ENCODE measurements at places on chromosomes 1 and 21. TPM values are rescaled to one million over a fixed set of nuclear protein-coding genes. Genes with fewer than 3 reads are reported as not detected.

GRCh38 chr1:178417858-178418257 lies 78.9 kb downstream of the CLEC20A start:
- peak; percentile 52 for DNase-seq

The NRDC gene
- 50.9 TPM for total RNA-seq

- peak; percentile 2 for DNase-seq
These were observed 59.0 kb upstream of the BCAR3 start for GRCh38 chr1:93740601-93741031.

The SPRR2D gene
- not detected for total RNA-seq

The S100A8 gene
- total RNA-seq, result not detected

The WNT9A gene
- total RNA-seq, result 1.8 TPM

The IL20 gene
- not detected for total RNA-seq

GRCh38 chr1:24915816-24916602 lies 14.1 kb downstream of the RUNX3 start:
- DNase-seq, result no peak

DNA sequence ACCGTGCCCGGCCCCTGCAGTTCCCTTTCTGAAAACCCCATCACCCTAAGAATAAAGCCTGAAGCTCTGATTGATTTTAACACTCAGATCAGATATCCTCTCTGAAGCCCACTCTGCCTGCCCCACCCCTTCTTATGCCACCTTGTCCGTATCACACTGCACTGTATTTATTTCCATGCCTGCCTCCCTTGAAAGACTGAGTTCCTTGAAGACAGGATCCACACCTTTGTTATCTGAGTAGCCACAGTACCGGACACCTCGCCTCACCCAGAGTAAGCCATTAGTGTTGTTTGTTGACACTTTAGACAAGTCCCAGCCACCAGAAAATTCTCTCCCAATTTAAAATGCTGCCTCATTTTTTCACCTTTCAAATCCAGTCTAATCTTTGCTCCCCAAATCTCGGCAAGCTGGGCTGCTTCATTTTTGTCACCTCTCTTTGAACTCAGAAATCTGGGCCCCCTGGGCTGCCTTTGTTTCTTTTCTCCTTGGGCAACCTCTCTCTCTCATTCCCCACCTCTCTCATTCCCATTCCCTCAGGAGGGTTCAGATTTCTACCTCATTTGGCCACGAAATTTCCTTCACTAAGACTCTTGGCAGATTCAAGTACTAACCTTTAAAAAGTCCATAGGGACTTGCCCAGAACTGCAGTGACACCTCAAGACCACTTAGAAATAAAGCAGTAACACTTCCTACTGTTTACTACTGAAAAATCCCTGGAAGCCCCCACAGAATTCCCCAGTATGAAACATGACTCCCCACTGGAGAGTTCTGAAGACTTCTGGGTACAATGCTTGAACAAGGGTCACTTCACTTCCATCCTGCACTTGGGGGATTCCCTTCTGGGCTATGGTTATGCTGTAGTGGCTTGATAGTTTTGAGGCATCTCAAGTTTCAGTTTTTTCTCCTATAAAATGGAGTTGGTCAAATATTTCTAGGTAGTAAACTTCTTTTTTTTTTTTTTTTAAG lies 8.7 kb upstream of the PPP1R15B start:
- no peak for DNase-seq

The JAM2 gene
- total RNA-seq, result 1.5 TPM

The TRNP1 gene
- total RNA-seq, result 4.8 TPM

DNA sequence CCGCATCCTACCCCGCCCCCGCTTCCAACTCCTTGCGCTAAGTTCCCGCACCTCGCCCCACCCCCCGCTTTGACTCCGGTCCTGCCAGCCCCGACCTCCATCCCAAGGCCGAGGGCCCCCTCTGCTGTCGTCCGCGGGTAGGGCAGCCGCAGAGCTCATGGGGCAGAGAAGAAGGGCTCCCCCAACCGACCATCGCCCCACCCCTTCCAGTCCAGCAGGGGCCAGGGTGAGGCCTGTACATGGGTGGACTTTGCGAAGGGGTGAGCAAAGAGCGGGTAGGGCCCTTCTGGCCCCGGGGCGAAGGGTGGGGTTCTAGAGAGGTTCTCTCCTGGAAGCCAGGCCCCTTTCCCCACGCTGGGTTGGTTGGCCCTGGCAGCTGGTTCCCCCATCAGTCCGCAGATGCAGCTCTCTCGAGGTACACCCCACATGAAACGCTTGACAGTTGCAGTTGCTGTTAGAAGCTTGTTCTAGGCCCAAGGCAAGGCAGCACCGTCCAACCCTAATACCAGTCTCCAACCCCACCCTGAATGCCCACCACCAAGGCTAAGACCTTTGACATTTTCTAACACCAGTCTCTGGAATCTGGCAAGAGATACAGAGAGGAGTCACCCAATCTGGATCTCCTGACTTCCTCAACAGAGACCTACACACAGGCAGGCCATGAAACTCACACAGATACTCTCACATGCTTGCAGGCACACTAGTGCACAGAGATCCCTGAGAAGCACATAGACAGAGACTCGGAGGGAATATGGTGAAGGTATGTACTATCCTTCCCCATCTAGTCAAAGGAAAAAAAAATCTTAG lies 25.3 kb upstream of the ADGRB2 start:
- DNase-seq, result peak; percentile 94

- peak; percentile 68 for DNase-seq
These were observed 36.6 kb upstream of the OPRD1 start for GRCh38 chr1:28775121-28775942.

GRCh38 chr1:202184750-202185460 lies 8.7 kb upstream of the LGR6 start:
- DNase-seq, result peak; percentile 92

- DNase-seq, result peak; percentile 77
These were observed 111.5 kb downstream of the CCDC185 start for GRCh38 chr1:223504741-223505140.

DNA sequence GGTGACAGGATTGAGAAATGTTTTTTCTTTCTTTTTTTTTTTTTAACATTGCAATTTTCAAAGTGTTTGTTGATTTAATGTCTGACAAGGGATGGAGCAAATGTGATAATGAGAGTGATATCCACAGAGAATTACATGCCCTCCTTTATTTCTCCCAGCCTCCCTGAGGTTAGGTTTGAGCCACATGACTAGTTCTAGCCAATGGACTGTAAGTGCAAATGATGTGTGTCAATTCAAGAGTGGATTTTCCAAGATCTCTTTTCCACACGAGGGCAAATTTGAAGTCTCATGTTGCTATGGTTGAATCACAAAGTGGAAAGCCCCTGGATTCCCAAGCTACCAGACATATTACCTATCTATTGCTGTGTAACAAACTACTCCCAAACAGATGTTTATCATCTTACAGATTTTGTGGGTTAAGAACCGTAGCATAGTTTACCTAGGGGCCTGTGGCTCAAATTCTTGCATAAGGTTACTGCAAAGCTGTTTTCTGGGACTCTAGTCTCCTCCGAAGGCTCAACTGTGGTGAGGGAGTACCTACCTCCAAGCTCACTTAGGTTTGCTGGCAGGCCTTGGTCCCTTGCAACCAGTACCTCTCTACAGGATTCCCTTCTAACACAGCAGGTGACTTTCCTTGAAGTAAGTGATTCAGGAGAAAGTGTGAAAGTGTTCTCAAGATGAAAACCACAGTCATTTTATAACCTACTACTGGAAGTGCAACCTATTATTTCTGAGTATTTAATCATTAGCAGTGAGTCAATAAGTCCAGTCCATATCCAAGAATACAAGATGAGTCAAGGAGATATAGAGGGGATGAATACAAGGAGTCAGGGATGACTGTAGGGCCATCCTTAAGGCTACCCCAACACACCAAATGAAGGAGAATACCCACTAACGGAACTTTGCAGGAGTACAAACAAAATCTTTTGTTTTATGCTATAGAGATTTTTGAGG lies 533.6 kb downstream of the PTPRC start:
- DNase-seq, result no peak

The AGT gene
- total RNA-seq, result under 0.01 TPM

GRCh38 chr21:24945910-24946309 lies 661.4 kb downstream of the MRPL39 start:
- DNase-seq, result no peak

DNA sequence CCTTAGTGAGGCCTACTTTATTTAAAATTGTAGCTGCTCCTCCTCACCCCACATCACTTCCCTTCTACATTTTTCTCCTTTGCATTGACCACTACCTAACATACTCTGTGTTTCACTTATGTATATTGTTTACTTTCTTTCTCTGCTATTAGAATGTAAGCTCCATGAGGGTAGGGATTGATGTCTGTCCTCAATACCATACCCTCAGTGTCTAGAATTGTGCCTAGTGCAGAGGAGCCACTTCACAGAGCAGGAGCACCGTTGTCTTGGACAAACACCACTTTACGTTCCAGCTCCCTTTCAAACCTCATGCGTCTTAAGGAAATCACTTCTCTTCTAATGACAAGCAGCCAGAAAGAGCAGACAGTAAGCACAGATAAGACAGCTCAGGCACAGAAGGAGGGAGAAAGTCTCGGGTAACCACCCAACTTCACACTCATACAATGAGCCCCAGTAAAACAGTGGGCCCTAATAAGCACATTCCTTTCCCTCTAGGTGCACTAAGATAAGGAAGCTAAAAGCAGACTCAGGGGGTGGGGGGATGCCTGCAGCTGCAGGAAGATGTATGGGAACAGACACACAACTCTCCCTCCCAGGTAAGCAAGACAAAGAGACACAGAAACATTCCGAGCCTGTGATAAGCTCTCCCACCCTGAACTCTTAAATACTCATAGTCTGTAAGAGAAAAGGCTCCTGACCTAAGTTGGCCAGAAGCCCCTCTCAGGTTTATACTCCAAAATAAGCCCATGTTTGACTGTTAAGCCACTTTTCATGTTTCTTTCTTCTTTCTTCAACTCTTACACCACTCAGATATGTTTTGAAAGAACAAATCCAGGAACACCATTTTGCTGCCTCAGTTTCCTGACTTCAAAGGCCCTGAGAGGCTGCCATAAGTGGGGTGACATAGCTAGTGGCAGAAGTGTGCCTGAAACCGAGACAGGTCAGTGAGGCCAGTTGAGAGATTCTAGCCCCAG lies 7.1 kb upstream of the PLEKHM2 start:
- no peak for DNase-seq

The FCGR3B gene
- total RNA-seq, result not detected

DNA sequence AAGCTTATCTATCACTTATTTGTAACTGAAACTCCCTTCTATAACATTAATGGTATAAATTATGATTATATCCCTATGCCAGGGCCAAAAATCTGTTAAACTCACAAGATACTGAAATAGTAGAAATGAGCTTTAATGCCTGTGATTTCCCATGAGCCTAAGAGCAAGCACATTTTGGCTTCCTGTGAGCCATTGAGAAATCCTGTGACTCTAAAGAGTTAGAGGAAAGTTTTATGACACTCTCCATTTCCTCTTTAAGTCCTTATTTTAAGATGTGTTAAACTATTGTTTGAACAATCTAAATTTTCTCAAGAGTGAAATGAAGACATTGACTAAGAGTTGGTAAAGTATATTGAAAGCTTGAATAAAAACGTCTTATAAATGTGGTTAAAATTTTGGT lies 45.6 kb downstream of the SUCO start:
- peak; percentile 20 for DNase-seq

GRCh38 chr21:35563885-35564451 lies 496.4 kb downstream of the SETD4 start:
- DNase-seq, result no peak

The TCHHL1 gene
- not detected for total RNA-seq

- no peak for DNase-seq
These were observed 353.3 kb downstream of the PBX1 start for GRCh38 chr1:164912290-164912689.

The TFF2 gene
- not detected for total RNA-seq

GRCh38 chr21:31190516-31190915 lies 152.2 kb upstream of the KRTAP19-8 start:
- no peak for DNase-seq

DNA sequence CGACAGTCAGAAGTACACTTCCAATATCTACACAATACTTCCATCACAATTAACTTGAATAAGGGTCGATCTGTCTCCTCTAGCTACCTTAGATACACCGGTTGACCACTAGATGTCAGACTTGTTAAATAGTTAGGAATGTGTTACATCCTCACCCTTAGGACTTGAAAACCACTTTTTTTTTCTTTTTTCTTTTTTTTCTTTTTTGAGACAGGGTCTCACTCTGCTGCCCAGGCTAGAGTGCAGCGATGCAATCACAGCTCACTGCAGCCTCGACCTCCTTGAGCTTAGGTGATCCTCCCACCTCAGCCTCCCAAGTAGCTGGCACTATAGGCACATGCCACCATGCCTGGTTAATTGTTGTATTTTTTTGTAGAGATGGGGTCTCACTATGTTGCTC lies 120.4 kb upstream of the GREM2 start:
- peak; percentile 75 for DNase-seq

The ZBTB8A gene
- 12.6 TPM for total RNA-seq

GRCh38 chr1:28510970-28511440 lies 5.2 kb downstream of the RCC1 start:
- peak; percentile 5 for DNase-seq

DNA sequence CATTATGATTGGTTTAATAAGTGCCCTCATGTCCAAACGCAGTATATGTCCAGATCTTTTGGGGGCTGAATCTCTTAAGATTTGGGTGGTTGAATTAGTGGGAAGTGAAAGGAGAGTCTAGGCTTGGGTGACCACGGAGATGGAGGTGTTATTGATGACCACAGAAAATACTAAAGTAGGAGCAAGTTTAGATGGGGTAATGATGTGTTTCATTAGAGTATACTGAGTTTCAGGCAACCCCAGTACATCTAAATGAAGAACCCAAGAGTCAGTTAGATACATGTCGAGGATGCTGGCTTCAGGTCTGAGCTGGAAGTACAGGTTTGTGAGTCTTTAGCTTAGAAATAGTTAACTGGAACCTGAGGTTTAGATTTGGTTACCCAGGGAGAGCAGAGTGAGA lies 6.5 kb upstream of the ZZZ3 start:
- DNase-seq, result no peak

DNA sequence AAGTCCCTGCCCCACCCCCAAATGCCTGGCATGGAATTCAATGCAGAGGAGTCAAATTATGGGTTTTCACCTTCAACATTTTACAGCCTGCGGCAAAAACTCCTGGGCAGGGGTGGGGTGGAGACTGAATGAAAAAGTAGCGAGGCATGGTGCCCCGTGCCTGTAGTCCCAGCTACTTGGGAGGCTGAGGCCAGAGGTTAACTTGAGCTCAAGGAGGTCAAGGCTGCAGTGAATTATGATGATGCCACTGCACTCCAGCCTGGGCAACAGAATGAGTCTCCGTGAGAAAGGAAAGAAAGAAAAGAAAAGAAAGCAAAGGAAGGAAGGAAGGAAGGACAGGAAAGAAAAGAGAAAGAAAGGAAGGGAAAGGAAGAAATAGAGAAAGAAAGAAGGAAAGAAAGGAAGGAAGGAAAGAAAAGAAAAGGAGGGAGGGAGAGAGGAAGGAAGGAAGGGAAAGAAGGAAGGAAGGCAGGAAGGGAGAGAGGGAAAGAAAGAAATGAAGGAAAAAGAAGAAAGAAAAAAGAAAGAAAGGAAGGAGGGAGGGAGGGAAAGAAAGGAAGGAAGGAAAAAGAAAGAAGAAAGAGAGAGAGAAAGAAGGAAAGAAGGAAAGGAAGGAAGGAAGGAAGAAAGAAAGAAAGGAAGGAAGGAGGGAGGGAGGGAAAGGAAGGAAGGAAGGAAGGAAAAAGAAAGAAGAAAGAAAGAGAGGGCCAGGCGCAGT lies 11.1 kb downstream of the LEMD1 start:
- DNase-seq, result no peak

- no peak for DNase-seq
These were observed 133.8 kb upstream of the LMO4 start for GRCh38 chr1:87194856-87195255.

The CRABP2 gene
- not detected for total RNA-seq

GRCh38 chr1:226525750-226526149 lies 22.8 kb upstream of the STUM start:
- no peak for DNase-seq

The KCNQ4 gene
- total RNA-seq, result not detected

The LMOD1 gene
- total RNA-seq, result not detected

- DNase-seq, result no peak
These were observed 13.5 kb downstream of the LDLRAP1 start for GRCh38 chr1:25556791-25557476.

The ADCY10 gene
- total RNA-seq, result not detected
